Activated T-cell treated with anti-CD3 and anti-CD28 coated beads, Interleukin-2, amount 50 U/mL, for 72 hours (primary cell): ENCODE measurements at places on chromosomes 3 and 15. TPM values are rescaled to one million over a fixed set of nuclear protein-coding genes. Genes with fewer than 3 reads are reported as not detected.

DNA sequence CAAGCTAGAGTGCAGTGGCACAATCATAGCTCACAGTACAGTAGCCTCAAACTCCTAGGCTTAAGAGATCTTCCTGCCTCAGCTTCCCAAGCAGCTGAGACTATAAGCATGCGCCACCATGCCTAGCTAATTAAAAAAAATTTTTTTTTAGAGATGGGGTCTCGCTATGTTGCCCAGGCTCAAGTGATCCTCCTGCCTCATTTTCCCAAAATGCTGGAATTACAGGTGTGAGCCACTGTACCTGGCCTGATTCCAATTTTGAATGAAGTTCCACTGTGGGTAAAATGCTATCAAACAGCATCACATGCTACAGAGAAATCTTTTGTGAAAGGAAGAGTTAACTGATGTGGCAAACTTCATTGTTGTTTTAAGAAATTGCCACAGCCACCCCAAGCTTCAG, 17.5 kb downstream of the ADPGK start:
- no peak for DNase-seq

- no peak for DNase-seq
Measured at GRCh38 chr3:80192936-80193335, 425.1 kb upstream of the ROBO1 start.

GRCh38 chr15:95194746-95195145, 963.4 kb downstream of the MCTP2 start:
- no peak for DNase-seq

ZNF148 gene
- total RNA-seq = 42.0 TPM
